ENCODE measurements at places on chromosomes 7 and 10. TPM values are rescaled to one million over a fixed set of nuclear protein-coding genes. Genes with fewer than 3 reads are reported as not detected.

DNA sequence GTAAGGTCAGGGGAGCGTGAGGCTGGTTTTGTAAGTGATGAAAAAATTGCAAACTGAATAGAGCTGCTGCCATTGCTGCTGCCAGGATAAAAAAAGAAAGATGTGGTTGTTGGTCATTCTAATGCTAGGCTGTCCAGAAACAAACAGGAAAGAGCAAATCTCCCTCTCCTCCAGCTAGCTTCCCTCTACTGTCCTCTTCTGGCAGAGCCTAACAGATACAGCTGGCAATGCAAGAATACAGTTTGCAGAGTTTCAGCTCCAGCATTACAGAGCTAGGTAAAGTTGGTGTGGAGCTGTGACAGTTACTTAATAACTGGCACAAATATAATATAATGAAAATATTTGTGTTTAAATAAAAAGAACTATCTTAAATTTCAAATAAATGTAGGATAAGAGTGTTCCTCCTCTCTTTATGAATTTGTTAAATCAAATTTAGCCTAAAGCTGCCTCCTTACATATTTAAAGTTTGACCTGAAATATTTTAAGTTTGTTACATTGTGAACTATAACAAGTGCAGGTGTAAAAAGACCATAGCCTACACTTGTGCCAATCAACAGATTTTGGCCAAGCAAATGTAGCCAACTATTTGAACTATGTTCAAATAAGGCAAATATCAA, 407.7 kb downstream of the SH2D4B start:
- DNase-seq = peak; percentile 40

- DNase-seq = no peak
Measured at GRCh38 chr10:24894728-24895127, 57.7 kb downstream of the PRTFDC1 start.

DNA sequence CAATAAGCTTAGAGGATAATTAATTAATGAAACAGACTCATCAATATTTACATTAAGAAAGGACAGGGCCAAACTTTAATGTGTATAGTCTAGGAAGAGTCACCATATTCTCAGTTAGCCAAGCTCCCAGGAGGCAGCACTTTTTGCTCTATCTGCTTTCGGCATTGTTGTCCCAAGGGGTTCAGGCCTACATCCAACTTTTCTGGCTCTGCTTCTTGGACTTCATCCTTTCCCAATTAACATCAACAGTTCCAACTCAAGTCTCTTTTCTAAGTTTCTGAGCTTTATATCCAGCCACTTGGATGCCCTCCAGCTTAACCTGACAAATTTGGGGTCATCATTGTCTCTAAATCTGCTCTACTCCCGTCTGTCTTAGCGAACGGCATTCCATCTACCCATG, 42.8 kb downstream of the GLI3 start:
- no peak for DNase-seq

GRCh38 chr10:10320956-10321355, 696.7 kb upstream of the CELF2 start:
- DNase-seq = no peak

- DNase-seq = no peak
Measured at GRCh38 chr10:77801474-77802161, 124.9 kb downstream of the DLG5 start.

GFRA1 gene
- total RNA-seq = 22.3 TPM

SFRP5 gene
- 0.31 TPM for total RNA-seq

SLC26A5 gene
- total RNA-seq = 1.2 TPM

GRCh38 chr10:88809621-88810020, 7.1 kb downstream of the LIPM start:
- DNase-seq = no peak

HMX2 gene
- total RNA-seq = 0.25 TPM

DNA sequence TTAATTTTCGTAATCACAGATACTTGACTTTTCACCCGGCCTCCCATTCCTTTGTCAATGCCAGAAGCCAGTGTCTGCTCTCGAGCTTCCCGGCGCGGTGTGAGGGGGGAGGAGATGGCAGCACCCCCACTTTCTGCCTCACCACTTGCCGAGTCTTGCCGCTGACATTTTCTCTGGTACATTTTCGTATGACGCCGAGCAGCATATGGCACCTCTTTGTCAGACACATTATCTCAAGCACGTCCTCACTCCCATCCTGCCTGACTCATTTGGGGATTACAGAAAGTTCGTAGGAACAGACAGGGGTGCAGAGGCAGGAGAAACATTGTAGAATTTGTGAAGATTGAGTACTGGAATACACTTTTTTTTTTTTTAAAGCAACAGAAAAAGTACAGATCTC, 60.8 kb upstream of the SORCS3 start:
- no peak for DNase-seq

- no peak for DNase-seq
Measured at GRCh38 chr10:24925799-24926198, 26.6 kb downstream of the PRTFDC1 start.

GJD4 gene
- not detected for total RNA-seq

GIMAP7 gene
- 43.6 TPM for total RNA-seq

- DNase-seq = no peak
Measured at GRCh38 chr7:69893906-69894305, 295.6 kb downstream of the AUTS2 start.

GRCh38 chr7:79199961-79200360, 253.5 kb downstream of the MAGI2 start:
- DNase-seq = no peak

DNA sequence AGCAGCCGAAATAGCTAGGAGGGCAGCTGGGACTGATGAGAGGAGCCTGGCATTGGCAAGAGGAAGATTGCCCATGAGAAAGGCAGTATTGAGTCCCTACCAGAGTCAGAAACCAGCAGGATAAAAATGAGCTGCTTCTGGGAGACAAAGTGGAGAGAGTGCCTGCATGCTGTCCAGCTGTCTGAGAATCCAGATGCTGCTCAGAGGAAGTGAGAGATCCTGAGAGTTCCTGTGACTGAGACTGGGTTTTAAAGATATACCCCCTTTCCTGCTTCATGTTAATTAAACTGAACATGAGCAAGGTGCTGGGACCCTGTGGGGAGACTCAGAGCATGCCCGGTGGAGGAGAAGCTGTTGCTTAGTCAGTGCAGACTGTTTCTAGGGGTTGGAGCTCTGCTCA, 107.5 kb downstream of the KIF20B start:
- DNase-seq = no peak

GDF10 gene
- total RNA-seq = 1.1 TPM

DNA sequence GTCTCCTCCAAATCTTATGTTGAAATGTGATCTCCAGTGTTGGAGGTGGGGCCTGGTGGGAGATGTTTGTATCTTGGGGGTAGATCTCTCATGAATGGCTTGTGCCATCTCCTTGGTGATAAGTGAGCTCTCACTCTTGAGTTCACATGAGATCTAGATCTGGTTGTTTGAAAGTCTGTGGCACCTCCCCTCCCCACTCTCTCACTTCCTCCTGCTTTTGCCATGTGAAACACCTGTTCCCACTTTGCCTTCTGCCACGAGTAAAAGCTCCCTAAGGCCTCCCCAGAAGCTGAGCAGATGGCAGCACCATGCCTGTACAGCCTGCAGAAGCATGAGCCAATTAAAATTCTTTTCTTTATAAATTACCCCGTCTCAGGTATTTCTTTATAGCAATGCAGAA, 23.5 kb downstream of the TMEM229A start:
- no peak for DNase-seq

THNSL1 gene
- 5.4 TPM for total RNA-seq

UNC5B gene
- 22.6 TPM for total RNA-seq

- DNase-seq = no peak
Measured at GRCh38 chr7:50867034-50867356, 84.3 kb upstream of the GRB10 start.

FOXK1 gene
- total RNA-seq = 44.2 TPM

DNA sequence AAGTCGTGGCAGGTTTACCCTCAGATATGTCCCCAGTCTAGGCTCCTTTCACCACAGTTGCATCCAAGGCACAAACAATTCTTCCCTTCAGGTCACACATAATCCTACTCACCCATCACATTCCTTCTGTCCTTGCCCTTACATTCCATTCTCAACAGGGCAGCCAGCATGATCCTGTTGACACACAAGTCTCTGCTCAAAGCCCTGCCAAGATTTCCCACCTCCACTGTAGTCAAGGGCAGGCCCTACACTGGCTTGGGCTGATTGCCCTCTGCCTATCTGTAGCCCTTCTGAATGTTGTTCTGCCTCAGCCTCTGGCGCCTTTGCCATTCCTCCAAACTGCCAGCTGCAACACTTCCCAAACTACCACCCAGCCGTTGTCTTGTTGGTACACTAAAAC, 187.9 kb upstream of the AKR1E2 start:
- DNase-seq = no peak

ZCCHC24 gene
- total RNA-seq = 21.3 TPM

DNA sequence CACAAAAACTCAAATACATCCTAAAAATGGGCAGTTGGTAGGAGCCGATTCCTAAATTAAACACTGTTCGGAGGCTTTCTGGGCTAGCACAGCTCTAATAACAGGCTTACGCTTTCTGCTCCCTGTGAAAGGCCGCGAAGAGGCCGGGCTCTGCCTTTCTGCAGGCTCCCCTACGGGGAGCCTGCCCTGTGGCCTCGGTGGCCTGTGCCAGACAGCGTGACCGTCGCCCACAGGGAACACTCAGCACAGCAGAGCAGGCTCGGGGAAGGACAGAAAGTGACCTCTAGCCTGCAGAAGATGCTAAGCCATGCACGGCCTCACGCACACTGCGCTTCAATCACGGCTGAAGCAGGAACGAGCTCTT, 64.2 kb downstream of the DIP2C start:
- DNase-seq = peak; percentile 62

HYAL4 gene
- not detected for total RNA-seq

- no peak for DNase-seq
Measured at GRCh38 chr7:111855842-111856227, 293.5 kb upstream of the IMMP2L start.

DNA sequence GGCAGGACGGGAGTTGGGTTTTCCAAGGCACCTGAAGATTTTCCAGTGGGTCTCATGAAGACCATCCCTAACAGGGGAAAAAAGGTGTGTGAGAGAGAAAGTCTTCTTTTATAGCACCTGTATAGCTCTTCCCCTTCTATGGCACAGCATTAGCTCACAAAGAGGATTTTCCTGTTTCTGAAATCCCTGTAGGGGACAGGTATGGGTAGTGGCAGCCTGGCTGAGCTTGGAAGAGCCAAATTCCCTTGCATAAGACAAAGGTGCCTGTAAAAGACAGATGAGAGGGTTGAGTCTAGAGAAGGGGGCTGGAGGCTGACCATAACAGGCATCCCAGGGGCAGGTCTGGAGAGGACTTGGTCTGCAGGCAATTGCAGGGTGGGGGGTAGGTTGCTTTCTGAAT, 63.7 kb downstream of the COL13A1 start:
- DNase-seq = no peak

DNA sequence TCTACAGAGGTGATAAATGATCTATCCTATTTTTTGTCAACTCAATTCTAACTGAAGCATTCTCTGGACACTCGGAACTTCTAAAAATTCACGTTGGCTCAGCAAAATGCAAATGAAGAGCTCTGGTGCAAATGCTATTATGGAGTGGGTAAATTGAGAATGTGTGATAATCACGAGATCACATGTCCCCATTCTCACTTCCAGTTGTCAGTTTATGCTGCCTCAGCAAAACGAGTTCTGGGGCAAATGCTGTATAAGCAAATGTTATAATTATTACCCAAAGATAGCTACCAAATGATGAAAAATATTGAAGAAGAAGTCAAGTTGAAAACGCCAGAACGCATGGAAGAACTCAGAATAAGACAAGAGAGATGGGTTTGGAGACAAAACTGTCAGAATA, 29.4 kb downstream of the AKR1B1 start:
- no peak for DNase-seq

- no peak for DNase-seq
Measured at GRCh38 chr10:49309691-49310411, 10.9 kb downstream of the C10orf71 start.

DNA sequence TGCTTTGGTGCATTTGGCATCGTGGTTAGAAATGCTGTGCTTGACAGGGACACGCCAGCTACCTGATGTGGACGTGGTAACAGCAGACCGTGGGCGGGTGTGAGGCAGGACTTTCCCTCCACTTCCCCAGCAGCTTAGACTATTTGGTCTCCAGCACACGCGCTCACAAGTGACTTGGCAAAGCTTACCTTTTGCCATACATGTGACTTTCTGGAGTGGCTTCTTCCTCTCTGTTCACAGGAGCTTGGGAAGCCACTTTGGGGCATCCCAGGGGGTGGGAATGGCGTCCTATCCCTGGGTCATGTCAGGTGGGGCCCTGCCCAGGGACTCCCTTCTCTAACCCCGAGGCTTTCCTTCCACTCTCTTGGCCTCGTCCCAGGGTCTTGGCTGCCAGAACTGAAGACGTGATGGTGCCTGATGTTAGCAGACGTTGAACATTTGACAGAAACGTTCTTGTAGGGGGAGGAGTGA, 228.7 kb upstream of the KLF6 start:
- no peak for DNase-seq

DNA sequence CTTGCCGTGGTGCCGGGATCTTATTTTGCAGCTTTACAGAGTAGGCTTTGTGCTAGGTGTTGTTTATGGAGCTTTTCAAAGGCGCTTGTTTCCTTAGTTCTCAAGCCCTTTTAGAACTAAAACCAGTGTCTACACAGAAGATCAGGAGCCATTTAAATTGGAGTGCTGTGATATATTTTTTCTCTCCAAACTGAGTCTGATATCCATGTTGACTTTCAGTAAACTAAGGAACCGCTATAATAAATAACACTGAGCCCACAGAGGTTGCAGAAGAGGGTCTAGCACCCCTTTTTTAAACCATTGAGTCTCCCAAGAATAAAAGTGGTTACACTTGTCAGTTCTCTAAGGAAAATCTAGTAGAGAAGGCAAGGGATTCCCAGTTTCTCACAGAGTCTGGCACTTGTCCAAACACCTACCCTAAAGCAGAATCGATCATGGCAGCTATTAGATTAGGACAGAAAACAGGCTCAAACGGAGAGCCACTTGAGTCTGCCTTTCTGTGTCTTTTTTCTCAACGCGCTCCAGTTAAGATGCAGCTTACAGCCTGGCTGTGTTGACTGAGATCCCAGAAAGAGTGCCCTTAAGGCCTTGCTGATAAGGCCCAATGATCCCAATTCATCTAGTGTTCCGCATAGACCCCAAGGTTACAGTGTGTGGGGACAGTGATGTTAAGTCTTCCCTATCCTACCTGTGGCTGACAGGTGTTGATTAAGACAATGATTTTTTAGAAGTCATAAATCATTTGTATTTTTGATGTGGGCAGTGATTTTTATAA, 804 bp downstream of the TMEM106B start:
- DNase-seq = peak; percentile 45

CTTNBP2 gene
- total RNA-seq = 41.1 TPM

DNA sequence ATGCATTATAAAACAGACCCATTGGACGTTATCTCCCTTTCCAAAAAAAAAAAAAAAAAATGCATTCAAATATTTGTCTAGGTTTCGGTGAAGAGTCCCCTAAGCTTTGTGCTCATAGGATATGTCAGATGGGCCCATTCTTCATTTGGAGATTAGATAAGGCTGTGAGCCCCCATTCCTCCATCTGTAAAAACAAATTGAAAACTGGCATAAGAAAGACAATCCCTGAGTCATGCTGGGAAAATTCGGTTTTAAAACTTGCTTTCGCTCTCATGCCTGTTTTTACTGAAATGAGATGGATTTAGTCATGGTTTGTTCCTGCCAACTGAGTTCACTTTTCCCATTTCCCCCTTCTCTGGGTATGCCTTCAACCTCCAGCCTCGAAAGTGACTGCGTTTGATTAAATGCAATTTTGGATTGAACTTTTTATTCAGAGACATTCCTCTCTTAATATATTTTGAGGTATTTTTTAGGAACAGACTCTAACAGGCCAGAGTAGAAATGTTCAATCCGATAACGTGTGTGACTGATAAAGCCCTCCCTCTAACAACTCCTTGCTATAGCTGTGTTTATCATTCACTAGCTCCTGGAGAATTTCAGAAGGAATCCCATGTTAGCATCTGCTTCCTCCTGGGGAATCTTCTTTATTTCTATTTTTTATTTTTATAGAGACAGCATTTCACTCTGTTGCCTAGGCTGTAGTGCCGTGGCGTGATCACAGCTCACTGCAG, 190.9 kb upstream of the LYZL2 start:
- no peak for DNase-seq

MYO1G gene
- total RNA-seq = 14.3 TPM

Data from kidney (tissue), 22 donors.